ENCODE measurements at places on chromosomes 4 and X.

- peak; percentile 54 for DNase-seq
These were observed 41.0 kb upstream of the JADE1 start for GRCh38 chr4:128768373-128768996.

GRCh38 chrX:53312946-53313727, 31.8 kb upstream of the IQSEC2 start:
- DNase-seq = peak; percentile 35

DNA sequence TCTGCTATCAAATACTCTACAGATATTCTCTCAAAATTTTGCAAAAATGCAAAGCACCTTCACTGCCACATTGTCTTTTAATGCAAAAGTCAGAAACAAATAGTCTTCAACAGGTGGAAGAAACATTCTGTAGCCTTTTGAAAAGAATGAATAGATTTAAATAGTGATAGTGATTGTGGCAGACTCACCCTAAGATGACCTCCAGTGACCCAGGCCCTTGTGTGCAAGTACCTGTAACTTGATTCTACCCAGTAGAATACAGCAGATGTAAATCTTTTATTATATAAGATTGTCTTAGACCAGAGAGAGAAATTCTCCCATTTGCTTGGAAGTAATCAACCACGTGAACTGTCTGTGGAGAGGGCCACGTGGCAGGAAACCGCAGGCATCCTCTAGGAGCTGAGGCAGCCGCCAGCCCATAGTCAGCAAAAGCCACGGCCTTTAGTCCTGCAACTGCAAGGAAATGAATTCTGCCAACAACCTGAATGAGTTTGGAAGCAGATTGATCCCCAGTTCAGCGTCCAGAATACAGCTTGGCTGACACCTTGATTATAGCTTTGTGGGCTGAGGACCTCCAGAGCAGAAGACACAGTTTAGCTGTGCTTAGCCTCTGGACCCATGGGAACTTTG, 272.5 kb downstream of the ARHGAP10 start:
- no peak for DNase-seq

- DNase-seq = peak; percentile 48
These were observed 265.7 kb upstream of the BOD1L1 start for GRCh38 chr4:13893211-13893610.

- no peak for DNase-seq
These were observed 394.6 kb downstream of the SPOCK3 start for GRCh38 chr4:166839615-166840251.

- no peak for DNase-seq
These were observed 57.0 kb downstream of the SORBS2 start for GRCh38 chr4:185754961-185755360.

GRCh38 chrX:140064993-140065392, 99.7 kb upstream of the CXorf66 start:
- no peak for DNase-seq

GRCh38 chr4:81632581-81633299, 161.0 kb upstream of the RASGEF1B start:
- DNase-seq = peak; percentile 47

DNA sequence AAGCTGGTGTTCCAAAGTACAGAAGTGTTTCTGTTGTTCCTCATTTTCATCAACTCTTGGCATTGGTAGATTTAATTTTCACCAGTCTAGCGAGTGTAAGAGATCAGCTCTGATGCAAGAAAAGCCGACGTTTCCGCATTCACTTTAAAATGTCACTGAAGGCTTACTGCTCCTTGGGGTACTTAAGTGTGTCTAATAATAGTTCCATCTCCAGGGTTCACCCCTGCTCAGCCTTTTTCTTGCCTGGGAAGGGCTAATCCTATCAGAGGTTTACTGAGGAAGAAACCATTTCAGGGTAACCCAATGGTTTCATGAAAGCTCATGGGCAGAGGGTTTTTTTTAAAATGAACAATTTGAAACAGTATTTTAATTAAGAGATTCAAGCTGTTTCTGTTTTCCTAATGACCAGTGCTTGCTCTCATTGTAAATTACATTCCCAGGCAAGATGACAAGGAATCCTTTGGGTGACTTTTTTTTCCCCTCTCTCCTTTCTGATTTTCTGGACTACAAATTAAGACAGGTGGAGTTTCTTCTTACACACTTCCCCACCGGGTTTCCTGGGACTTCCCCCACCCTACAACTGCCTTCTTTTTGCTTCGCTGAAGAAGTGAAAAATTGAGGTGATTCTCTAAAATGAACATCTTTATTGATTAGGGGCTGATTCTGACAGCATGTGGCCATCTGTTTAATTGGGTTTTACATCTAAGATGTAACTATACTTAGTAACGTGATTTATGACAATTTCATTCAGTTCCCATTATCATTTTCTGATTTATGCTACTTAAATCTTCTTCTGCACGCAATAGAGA, 78.7 kb upstream of the CBLL2 start:
- no peak for DNase-seq

DNA sequence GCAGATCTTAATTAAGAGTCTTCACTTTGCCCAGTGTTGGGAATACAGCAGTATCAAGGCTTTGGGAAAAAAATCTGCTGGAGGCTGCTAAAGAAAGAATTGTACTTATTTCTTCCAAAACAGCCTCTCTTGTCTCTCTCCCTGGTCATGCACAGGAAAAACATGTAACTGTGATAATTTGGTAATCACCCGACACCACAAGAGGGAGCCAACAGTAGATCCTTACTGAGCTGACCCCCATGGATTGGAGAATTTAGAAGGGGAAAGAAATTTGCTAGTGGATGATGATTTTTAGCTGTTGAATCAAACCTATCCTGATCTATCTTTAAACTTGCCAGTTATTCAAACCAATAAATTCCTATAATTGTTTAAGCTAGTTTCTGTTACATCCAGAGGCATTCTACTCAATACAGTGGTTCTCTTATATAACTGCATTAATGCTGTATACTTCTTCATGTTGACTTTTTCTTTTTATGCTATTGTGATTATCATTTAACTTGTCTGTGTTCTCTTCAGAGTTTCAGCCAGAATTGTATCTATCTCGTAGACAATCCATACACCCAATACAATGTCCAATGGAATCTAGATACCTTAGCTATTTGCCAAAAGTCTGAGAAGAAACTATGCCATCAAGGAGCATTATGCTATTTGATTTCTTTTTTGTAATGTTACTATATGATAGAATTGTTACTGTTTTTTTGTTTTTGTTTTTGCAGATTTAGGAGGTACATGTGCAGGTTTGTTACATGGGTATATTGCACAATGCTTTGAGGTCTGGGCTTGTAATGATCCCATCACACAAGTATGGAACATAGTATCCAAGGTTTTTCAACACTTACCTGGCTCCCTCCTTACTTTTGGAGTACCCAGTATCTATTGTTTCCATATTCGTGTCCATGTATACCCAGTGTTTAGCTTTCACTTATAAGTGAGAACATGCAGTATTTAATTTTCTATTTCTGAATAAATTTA, 31.3 kb upstream of the ARHGEF38 start:
- DNase-seq = peak; percentile 34

DNA sequence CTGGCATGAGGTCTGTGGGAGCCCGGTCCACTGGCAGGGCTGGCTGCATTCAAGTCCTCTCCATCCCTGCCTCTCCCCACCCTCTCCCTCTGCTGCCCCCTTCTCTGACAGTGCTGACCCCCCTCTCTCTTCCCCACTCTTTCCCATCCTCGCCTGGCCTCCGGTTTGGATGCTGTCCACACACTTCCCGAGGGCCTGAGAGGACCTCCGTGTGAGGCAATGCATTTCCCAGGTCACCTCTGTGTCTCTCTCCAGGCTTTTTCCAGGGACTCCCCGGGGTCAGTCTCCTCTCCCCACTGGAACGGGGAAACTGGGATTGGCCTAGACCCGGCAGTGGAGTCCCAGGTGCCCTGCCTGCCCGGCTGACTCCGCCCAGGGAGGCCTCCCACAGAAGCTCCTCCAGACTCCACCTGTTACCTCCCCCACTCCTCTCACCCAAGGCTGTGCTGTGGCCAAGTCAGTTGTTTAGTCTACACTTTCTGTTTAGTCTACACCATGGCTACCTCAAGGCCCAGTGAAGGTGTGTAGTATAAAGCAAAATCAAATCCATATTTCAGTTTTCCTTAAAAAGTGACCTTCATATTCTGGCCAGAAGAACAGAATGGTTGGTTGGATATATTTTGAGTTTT, 146.8 kb downstream of the PTTG2 start:
- DNase-seq = no peak

DNA sequence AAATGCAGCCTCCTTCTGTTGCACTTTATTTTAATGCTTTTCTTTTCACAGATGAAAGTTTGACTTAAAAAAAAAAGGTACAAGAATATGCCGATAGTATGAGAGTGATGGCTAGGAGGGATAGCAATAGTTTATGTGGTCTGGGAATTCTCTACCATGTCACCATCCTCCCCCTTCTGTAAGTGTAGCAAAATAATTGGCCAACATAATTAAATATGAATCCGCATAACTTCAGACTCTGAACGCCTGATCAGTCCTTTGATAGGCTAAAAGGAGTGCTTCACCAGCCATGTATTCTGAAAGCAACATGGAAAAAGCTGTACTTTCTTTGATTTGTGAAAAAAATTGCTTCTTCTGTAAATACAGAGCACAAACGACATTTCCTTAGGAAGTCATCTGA, 95.7 kb upstream of the TTC29 start:
- DNase-seq = no peak

DNA sequence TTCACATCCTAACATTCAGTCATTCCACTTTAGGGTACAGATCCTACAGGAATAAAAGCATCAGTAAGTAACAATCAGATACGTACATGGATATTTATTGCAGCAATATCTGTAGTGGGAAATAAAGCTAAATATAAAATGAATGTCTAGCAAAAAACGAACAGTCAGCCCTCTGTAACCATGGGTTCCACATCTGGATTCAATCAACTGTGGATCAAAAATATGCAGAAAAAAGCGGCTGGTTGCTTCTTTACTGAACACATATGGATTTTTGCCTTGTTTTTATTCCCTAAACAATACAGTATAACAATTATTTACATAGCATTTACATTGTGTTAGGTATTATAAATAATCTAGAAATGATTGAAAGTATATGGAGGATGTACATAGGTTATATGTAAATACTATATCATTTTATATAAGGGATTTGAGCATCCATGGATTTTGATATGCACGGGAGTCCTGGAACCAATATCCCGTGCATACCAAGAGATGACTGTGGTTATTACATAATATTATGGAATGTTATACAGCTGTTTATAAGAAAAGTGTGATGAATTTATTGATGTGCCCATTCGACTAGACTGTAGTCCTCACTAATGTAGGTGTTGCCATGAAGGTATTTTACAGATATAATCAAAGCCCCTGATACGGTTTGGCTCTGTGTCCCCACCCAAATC, 132.8 kb downstream of the ARHGEF9 start:
- peak; percentile 78 for DNase-seq

- DNase-seq = no peak
These were observed 12.9 kb downstream of the STIM2 start for GRCh38 chr4:26873391-26874026.

- DNase-seq = no peak
These were observed 19.7 kb downstream of the NOP14 start for GRCh38 chr4:2943364-2944090.
